NCI-H524 (cell line): ENCODE measurements at places on chromosomes 6 and 20.

- DNase-seq, result no peak
Observed at GRCh38 chr6:22736740-22737139, 167.4 kb downstream of the HDGFL1 start.

GRCh38 chr20:20465252-20465651 lies 97.3 kb downstream of the INSM1 start:
- peak; percentile 86 for DNase-seq

DNA sequence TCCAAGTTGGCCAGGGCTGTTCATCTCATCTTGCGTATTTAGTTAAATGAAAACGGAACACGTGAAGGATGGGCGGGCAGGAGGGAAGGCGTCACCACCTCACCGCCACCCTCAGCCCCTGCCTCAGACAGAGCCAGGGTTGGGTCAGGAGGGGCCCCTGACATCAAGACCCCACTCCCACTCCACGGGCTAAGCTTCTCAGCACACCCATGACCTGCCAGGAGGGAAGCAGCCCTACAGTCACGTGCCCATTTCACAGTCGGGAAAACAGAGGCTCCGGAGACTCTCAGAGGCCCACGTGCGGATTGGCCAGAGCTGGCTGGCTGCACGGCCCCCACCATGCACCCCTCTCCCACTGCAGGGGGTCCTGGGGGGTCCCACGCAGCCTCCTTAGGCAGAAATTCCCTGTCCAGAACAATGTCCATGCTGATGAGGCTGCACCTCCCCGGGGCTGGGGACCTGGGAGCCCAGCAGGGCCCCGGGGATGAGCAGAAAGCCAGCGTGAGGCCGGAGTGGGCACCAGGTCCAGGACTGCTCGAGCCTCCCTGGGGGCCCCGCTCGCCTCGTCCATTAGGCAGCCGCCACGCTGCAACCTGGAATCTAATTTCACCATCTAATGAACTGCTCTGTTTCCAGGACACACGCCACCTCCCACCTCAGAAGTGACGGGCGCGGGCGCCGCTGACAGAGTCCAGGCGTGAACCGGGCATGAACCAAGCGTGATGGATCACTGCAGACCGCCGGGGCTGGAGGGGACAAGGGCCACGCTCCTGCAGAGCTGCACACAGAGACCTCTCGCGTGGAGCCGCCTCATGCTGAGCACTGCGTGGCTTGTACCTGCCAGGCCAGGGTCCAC lies 15.8 kb downstream of the KCNQ2 start:
- DNase-seq, result no peak

DNA sequence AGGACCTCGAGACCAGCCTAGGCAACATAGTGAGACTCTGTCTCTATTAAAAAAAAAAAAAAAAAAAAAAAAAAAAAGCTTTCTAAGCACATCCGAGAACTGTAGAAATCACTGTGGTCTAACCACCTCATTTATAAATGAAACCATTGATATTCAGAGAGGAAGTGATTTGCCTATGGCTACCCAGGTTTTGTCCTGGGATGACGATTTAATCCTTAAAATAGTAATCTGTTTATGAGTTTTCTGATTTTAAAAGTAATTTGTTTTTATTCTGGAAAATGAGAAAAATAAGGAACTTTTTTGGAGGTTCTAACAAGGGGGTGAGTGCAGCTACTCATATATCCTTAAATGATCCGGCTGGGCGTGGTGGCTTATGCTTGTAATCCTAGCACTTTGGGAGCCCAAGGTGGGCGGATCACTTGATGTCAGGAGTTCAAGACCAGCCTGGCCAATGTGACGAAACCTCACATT lies 6.5 kb upstream of the BTN3A2 start:
- no peak for DNase-seq

DNA sequence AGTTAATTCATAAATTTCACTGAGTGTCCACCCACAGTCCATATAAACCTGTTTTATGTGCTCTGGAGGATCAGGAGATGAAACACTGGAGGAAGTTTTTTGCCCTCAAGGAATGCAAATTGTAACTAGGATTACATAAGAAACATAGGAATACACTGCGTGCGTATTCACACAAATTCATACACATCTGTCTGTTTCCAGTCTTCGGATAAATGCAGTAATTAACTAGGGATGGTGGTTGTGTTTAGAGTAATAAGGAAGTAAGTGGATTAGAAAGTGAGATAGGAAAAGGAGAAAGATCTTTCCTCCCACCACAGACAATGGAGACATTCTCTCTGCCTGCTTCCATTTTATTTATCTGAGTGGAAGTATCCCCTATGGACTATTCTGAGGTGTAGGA lies 35.7 kb upstream of the POPDC3 start:
- DNase-seq, result no peak

- DNase-seq, result peak; percentile 90
Observed at GRCh38 chr20:53097371-53097770, 125.2 kb downstream of the TSHZ2 start.

DNA sequence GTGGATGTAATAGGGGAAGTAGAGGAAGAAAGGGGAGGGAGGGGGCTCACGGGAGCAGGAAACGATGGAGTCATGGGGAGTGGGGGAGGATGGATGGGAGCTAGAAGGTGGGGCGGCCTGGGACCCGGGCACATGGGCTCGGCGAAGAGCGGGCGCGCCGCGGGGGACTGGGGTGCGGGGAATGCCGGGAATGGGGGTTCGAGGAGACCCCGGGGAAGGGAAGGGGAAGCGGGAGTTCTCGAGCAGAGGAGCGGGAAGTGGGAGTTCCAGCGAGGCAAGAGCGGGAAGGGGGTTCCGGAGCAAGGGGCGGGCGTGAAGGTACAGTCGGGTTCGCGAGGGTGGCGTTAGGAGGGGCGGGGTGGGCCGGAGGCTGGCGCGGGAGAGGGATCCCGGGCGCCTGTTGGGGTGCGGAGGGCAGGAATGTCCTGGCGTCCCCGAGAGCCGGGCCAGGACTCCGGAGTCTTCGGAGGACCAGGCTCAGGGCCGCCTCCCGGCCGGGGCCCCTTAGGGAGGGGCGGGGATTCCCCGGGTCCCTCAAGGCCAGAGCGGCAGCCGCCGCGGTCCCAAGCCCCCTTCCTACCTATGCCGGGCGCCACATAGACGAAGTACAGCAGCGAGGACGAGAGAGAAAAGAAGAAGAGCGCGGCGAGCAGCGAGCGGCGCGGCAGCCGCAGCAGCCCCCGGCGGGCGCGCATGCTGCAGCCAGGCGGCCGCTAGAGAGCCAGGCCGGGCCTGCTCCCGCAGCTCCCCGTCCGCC lies 504 bp downstream of the B4GALT5 start:
- no peak for DNase-seq

- no peak for DNase-seq
Observed at GRCh38 chr6:120816794-120817193, 517.5 kb downstream of the TBC1D32 start.

DNA sequence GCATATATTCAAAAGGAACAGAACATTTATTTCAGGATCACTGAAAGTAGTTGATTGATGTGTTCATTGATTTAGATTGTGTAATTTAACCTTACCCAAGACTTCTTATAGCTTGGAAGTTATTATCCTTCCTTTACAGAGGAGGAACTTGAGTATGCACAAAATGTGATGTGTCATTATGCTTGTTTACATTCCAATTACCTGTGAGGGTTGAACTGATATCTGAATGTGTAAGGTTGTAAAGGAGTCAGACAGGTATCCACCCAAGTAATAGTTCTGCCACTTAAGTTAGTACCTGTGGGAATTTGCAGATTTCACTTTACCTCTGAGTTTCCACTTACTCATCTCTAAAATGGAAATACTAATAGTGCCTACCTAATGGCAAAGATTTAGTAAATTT lies 668.2 kb downstream of the DOK5 start:
- DNase-seq, result no peak

GRCh38 chr6:44658571-44658970 lies 271.1 kb downstream of the CDC5L start:
- DNase-seq, result no peak

GRCh38 chr6:84809455-84809854 lies 45.1 kb upstream of the TBX18 start:
- no peak for DNase-seq

- peak; percentile 11 for DNase-seq
Observed at GRCh38 chr6:144232176-144232831, 52.8 kb upstream of the UTRN start.

DNA sequence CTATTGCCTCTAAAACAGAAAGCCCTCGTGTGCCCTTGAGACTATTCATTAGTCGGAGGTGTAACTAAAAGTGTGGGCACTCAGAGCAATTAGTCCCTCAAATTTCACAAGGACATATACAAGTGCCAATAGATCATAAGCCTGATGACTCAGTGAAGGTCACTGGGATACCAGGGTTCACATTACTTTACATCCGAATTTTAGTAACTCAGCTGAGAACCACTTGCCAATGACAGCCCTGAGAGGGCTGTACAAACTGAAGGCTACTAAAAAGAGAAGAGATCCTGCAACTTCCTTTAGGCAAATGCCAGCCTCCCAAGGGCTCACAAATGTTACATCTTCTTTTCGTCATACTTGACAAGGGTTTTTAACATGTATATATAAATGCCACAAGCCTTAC lies 369.6 kb downstream of the TENT5A start:
- DNase-seq, result no peak

DNA sequence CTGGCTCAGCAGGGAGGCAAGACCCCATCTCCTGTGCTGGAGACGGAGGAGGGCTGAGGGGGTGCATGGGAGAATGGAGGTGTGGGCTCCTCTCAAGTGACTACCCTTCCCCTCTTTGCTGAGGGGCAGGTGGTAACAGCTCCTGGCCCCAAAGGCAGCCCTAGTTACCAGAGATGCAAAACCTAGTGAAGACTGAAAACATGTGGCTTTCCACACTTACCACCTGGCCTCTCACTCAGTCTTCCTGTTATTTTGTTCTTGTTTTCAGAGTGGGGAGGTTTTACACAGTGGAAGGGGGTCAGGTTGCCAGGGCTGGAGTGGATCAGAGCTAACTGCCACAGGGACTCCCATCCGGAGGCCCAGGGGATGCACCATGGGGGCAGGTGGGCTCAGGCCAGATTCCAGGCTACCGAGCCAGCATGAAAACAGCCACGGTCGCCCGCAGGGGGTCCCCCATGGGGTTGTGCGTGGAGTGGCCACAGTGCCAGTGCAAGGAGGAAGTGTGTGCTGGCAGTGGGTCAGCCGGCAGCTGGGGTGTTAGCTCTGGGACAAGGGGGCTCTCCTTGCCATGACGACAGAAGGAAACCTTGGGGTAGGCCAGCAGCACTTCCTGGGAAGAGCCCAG lies 21.1 kb downstream of the MYT1 start:
- no peak for DNase-seq

GRCh38 chr6:43310134-43310533 lies 1.5 kb upstream of the CRIP3 start:
- DNase-seq, result no peak
